NCI-H1105 treated with DMSO at 0.1 percent for 48 hours (cell line): ENCODE measurements at places on chromosomes 7 and 10.

DNA sequence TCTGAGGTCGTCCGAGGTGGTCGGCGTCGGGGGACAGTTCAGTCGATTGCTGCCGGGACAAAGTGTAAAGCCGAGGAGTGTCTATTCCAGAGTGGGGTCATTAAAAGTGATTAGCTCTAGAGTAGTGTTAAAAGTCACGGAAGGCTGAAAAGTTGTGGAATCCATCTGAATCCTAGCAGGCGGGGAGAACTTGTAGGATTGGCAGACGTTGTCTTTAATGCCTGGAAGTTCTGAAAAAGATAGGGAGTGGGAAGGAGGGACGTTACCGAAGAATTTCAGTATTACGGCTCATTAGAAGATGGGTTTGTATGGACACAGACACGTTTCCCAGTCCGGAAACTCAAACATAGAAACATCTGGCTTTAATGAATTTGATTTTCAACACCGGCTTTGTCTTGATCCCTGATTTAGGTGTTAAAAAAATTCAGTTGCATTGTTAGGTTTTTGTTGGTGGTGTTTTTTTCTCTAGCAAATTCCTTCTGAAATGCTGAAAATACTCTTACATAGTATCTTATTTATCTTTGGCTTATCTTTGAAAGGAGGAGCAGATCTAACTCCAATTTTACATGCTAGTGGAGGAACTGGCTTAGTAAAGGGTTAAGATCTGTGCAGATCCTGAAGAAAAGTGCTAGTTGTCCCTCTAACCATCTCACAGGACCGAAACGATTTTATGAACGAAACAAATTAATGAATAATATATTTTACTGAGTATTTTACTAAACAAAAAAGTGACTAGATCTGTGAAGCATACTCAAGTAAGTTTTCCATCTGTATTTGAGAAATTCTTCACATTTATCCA is 900 bp downstream of the MKLN1 start:
- peak; percentile 28 for DNase-seq

GRCh38 chr10:93911866-93912265 is 18.1 kb downstream of the SLC35G1 start:
- DNase-seq: no peak

GRCh38 chr10:23157691-23158369 is 34.3 kb upstream of the PTF1A start:
- peak; percentile 54 for DNase-seq

- DNase-seq: no peak
These were observed 43.4 kb upstream of the HECTD2 start for GRCh38 chr10:91366704-91367103.

DNA sequence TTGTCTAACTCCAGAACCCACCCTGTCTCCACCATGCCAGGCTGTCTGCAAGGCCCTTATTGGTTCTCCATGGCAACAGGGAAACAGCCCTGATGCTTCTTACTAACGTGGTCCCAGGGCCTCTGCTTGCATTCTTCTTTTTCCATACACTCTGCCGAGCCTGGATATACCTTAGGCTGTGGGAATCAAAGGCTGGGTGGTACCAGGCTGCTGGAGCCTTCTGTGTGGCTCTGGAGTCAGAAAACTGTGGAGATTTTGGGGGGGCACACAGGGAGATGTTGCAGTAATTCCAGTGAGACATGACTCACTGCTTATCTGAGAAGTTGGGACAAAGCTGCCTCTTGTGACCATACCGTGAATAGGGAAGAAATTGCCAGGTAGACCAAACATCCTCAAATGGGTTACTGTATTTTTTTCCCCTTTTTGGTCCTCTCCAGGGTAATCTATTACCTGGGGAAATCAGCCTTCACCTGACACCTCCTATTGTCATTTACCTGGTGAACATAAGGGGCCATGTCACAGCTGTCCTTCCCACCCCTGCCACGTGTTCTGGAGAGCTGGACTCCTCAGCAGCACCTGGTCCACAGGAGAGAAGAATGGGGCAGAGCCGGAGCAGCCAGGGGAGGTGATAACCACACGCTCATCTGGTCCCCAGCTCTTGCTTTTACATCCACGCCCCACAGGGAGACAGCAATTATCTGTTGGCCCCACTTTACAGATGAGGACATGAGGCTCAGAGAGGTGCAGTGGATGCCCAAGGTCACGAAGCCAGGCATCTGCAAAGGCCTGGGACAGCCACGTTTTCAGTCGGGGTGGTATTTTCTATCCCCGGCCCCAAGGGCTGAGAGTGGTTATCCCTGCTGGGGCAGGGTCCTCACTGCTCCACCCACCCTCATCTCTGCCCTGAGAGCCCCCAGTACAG is 4.6 kb downstream of the CHST3 start:
- DNase-seq: no peak

DNA sequence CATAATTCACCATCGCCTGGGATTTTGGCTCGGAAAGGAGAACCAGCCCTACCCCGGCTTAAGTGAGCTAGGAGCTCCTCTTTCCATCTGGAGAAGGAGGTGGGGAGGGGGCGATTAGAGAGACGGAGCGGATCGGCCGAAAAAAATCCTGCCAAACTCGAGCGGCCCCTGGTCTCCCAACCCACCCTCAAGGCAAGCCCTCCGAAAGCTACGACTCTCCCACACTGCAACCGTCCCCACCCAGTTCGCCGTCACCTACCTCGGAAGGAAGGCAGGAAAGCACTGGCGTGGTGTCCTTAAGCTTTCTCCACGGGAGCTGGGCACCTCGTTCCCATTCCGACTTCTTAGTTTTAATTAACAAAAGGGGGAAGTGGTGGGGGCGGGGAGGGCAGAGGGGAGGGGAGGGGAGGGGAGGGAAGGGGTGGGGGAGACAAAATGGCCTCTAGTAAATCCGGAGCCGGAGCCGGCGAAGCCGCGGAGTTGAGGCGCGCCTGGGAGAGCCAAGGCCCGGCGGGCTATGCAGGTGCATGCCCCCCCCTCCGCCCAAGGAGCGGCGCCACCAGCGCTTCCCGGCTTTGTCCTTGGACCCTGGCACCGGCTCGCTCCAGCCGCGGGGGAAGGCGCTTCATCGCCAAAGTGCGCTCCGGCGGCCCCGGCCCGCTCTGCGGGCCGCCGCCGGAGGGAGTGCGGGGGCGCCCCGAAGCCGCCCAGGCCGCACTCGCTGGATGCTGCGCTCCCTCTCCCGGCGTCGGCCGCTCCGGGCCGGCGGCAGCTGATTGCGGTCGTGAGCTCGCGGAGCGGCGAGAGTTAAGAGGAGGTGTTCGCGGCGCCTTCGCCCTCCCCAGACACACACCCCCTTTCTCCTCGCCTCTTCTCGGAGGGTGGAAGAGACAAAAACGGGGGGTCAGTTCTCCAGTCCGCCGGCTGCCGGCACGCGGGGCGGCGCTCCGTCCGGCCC is at the start of gene LRRC4:
Gene LRRC4 (minus strand): TSS at position 784 of the 958 bp plus-strand sequence. CDS start 797 bp downstream, outside the sequence.
- DNase-seq: peak; percentile 54

GRCh38 chr10:85610381-85611092 is 756.1 kb downstream of the GRID1 start:
- no peak for DNase-seq

DNA sequence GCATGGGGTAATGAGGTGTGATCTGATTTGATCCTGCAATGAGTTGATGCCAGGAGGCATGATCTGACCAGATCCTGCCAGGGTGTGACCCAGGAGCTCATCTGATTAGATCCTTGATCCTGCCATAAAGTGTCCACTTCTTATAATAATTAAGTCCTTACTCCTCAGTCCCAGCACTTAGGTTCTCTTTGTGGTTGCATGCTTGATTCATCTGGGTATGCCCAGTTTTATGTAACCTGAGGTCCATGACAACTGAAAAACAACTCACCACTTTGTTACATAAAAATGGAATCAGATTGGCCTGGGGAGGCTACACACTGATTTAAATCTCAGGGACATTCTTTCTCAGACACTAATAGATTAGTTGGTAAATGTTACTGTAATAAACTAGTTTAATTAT is 19.1 kb downstream of the ACADSB start:
- DNase-seq: no peak

DNA sequence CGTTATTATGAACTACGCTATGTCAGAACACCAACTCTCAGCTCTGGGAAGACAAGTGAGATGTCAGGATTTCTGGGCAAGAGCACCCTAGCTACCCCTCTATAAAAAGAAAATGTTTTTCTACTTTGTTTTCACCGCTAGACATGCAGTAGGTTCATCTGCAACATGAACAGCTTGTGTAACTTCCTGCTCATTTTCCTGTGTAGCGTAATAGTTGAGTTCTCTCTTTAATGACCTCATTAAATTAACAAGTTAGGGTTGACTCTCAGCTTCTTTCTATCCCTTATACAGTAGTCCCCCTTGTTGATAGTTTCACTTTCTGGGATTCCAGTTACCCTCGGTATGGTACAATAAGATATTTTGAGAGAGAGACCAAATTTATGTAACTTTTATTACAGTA is 329.4 kb upstream of the ZNF32 start:
- no peak for DNase-seq

- DNase-seq: no peak
These were observed 6.2 kb downstream of the AGK start for GRCh38 chr7:141557360-141557759.

- no peak for DNase-seq
These were observed 165.5 kb downstream of the LRRN3 start for GRCh38 chr7:111256391-111256790.

DNA sequence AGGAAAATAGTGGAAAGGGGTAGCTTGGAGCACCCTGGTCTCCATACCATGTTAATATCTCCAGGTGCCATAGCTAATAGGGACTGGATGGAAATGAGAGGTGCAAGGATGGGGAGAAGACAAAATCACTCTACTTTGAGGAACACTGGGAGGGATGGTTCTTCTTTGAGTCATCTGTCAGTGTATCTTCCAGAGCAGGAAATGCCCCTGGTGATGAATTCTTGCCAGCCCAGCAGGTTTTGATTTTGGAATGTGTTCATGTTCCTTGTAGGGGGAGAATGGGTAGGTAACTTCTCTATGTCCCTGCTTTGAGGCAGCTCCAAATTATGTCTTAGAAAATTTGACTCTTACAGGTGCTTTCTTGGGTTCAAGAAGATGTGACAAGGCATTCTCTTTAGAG is 177.0 kb upstream of the GLI3 start:
- no peak for DNase-seq

GRCh38 chr10:91433620-91434019 is 23.5 kb downstream of the HECTD2 start:
- DNase-seq: no peak

DNA sequence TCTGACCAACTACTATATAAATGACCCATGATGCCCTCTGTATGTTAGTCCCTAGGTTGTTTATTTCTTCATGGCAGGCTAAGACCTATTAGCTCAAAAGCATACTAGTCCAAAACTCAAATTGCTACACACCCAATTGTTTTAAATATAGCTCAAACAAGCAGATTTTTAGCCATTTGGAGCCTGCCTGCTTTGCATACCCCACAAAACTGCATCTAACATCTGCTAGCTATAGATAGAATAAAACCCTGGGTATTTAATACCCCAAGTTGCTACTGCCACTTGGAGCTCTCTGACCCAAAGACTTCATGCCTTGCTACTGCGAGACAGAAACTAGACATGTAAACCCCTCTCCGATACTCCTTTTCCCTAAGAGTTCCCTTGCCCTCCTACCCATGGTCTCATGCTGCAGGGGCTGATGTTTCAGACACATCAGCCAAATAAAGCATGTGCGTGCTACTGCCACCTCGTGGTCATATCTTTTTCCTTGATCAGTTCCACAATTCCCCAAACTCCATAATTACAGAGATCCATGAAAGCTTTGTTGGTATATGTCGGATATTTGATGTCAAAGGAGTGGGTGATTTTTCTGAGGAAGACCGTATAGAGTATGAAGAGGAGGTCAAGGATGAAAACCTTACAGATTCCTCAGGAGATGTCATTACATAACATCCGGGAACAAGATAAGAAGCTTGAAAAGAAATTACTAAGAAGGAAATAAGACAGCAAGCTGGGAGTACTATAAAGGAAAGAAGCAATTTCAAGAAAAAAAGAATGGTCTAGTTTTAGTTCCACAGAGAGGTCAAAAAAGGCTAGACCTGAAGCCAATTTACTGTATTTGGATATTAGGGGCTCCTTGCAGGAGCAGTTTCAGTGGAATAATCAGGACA is 386.6 kb downstream of the SH2D4B start:
- peak; percentile 18 for DNase-seq

DNA sequence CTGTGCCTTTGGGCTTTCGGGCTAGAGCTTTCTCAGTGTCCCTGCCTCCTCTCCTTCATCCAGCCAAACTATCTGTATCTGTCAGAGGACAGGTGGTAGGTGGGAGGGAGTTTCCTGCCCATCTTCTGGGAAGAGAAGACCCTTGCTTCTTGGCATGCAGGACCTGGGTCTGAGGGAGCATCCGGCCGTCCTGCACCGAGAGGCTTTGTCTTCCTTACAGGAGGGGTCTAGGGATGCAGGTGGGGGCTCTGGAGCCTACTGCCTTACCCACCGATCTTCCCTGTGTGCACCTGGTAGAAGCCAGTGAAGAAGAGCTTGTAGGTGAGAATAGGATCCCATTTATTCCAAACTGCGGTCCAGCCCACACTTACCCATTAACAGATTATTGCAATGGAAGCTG is 5.8 kb upstream of the KLF6 start:
- DNase-seq: no peak

GRCh38 chr10:71975087-71975870 is 11.1 kb downstream of the CHST3 start:
- DNase-seq: no peak

GRCh38 chr10:91340613-91341362 is 69.4 kb upstream of the HECTD2 start:
- peak; percentile 65 for DNase-seq

DNA sequence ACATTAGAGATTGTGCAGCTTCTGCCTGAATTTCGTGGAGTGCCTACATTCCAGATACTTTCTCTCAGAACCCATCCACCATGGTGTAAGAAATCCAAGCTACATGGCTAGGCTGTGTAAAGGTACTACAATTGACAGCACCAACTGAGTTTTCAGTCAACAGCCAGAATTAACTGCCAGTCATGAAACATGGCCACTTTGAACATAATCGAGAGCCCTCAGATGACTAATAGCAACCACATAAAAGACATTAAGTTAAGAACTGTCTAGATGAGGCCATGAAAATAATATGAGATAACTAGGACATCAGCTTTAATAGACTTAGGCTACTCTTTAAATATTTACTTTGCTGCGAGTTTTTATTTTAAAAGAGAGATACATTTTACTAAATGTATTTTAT is 1106.8 kb upstream of the LRRTM3 start:
- no peak for DNase-seq

DNA sequence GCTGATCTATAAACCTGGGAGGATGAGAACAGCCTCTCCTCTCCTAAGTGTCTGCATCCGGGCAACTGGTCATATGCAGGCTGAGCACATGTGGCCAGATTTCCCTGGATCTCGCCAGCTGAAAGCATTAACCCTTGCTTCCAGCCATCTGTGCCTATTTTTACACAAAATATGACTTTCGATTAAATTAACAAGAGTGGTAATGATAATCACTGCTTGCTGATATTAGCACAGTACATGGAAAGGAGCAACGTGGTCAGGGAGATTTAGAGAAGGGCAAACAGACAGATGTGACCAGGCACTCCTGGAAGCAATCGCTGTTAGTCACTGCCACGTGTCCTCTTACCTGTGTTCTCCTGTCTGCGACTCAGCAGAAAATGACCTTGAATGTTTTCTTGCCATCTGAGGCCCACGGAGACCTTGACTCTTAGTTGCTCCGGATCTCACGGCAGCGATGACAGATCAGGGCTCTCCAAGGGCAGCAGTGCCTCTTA is 59.5 kb upstream of the NPTX2 start:
- no peak for DNase-seq

GRCh38 chr7:27714831-27715444 is 25.0 kb upstream of the TAX1BP1 start:
- DNase-seq: no peak
